ENCODE measurements at places on chromosomes 7 and 10.
A peak's percentile ranks its signal among the peaks of the same experiment; 100 is the strongest.

GRCh38 chr7:93719546-93719945 is 145.0 kb upstream of the CALCR start:
- DNase-seq, result no peak

DNA sequence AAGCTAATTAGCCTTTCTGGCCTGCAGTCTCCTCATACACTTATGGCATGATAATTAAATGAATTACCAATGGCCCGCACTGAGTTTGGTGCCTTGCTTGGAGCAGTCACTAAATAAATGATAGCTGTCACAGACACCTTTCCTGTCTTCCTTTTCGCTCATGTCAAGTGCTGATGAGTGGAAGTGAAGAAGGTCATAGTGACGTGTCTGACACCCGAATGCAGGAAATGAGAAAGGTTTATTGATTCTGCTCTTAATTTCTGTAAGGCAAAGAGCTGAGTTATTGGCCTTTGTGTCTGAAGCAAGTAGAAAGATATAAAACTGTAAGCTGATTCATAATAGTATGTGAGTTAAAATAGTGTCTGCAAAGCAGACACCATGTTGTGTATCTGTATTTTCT is 13.2 kb upstream of the ESYT2 start:
- no peak for DNase-seq

GRCh38 chr7:81676813-81677212 is 93.0 kb downstream of the HGF start:
- DNase-seq, result no peak

DNA sequence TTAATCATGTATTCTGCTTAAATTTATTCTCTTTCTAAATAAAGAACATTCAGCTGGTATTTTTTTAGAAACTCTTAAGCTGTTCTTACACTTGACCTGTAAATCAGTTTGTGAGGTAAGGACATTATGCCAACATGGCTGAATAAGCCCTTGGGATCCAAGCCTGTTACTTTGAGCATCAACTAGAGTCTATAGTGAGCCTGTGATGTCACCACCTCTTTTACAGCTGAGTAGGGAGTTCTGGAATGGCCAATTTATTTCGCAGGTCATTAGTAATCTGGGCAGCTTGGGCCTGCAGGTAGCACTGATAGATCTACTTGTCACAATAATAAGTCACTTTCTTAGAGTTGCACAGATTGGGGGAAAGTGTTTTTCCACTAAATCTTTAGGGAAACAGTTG is 915.2 kb upstream of the MBL2 start:
- no peak for DNase-seq

DNA sequence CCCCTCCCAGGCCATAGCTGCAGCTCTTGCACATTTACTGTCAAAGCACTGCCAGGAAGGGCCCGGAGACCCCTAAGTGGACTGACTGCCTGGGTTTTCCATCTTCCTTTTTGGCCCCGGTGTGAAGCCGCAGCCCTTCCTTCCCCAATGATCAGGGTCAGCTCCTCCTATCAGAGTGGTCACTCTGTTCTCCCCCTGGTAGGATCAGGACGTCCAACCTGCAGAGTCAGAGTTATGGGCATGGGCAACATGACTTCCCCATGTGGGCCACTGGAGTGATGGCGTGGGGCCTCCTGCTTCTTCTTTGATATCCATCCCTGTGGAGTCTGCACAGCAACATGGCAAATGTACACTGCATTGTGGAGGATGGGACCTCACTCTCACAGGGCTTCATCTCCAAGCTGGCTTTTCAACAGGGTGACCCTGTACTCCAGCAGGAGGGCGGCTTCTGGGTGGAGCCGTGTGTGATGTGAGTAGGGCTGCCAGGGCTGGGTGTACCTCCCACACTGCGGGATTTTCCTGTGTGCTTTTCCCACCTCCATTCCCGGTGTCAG is 6.4 kb upstream of the RAMP3 start:
- no peak for DNase-seq

DNA sequence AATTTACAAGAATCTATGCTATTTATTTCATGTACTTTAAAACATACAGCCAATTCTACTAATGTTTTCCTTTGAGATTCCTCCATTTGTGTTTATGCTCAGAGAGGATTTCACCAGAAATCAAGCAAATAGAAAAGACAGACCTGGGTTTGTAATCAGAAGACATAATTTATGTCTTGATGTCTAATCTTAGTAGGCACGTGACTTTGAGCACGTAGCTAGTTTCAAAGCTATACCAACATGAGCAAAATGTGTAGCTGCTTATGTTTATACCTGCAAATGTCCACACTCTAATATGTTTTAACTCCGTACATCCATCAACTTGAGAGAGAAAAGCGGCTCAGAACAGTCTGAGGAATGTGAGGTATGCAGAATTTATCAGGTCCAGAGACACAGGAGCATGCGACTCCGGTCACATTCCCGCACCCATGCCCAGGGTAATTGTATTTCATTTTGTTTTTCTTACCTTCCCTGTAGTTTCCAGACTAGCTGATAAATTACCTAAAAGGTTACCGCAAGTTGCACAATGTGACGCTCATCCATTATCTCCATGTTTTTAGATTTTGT is 40.0 kb downstream of the SVOPL start:
- DNase-seq, result no peak

DNA sequence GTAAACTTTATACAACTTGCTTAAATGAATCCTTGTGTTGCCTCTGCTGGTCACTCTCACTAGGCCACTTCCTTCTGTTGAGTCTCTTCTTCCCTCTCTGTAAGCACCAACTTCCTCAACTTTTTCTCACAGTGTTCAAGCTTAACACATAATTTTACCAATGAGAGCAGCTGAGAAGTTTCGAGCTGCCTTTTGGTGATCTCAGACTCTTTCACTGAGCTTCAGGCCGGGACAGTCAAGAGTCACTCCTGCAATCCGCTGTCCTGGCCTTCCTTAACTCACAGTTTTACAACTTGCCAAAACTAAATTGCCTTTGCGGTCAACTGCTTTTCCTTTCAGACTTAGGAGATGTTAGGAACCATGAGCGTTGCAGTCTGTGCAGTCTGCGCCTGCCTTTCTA is 47.4 kb downstream of the PRPF18 start:
- peak; percentile 18 for DNase-seq

DNA sequence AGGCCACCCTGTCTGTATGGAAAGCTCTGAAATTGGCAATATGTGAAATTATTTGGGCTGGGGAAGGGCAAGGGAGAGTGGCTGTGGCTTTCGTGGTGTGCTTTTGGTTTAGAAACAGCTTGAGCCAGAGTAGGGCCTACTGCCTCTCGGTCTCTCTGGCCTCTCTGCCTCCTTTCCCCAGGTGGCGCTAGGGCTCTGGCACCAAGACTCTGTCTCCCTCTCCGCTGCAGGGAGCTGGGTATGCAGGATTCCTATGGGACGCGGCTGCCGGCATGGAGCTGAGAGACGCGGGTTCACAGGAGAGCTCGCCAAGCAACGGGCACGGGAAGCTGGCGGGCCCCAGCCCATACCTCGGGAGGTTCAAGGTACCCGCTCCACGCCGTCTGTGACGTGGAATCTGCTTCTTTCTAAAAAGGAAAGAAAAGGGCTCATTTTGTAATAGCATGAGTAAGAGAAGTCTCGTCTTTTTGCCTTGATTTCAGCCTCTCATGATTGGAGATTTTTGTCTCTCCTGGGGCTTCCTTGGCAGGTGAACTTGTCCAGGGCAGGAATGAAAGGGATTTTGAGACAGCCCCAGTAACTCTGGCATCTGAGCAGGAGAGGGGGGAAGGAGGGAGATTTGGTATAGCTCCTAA is 105.1 kb upstream of the ANLN start:
- DNase-seq, result no peak

DNA sequence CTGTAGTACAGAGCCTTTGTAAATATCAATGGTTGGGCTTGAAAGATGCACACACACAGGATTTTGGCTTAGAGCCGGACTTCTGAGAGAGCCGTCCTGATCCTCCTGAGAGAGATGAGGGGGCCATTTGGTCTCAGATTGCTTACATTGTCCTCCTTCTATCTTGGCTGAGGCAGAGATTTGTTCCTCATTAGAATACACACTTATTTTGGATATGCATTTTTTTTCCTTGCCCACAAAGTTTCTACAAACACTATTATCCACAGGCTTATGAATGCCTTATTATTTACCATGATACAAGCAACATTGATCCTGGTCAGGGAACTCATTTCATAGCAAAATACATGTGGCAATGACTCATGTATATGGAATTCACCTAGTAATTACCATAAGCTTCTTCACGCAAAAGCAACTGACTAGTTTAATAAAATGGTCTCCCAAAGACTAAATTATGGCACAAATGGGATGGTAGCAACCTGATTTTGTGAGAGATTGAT is 175.3 kb downstream of the MDFIC start:
- DNase-seq, result peak; percentile 26

- DNase-seq, result no peak
Measured at GRCh38 chr7:69042138-69042537, 556.1 kb upstream of the AUTS2 start.

DNA sequence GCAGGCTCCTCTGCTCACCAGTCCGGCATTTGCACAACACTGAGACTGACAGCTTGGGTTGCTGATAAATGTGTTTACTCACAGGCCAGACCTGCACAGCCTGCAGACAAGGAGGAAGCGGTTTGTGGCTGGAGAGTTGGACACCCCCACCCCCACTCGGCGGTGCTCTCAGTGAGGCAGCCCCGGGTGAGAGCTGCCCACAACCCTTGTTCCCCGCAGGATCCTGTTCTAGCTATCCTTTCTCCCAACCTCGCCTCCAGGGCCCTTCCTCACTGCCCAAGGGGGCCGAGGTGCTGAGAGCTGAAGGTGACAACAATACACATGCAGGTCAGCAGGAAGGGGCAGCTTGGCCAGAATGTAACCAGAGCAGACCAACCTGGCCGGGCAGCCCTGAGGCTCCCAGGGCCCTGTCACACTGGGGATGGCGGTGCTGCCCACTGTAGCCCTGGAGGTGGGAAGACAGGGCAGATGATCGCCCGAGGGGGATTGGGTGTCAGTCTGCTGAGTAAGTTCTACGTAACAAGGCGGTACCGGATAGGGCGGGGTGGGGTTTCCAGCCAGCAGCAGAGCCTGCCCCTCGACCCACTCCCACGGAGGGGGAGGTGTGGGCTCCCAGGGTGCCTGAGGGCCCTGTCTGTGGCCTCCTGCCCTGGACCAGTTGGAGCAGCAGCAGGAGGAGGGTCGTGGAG is 2.1 kb upstream of the ADAM8 start:
- DNase-seq, result no peak

GRCh38 chr7:5679813-5680473 is 101.5 kb downstream of the RNF216 start:
- DNase-seq, result no peak

DNA sequence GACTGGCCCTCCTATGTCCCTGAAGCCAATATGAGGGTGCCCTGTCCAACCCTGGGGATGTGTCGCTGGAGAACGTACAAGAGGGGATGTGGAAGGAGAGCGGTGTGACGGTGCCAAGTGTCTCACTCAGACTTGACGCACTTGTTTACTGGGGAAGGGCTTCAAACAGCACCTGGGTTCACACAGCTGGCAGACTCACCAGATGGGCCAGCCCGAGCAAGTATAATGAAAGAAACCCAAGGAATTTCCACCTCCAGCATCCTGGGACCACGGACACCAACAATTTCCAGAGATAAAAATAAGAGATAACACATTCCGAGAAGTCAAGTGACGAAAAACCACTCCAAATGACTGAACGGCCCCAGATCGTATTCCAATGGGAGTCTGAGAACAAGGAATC is 5.3 kb downstream of the ATP5MF start:
- no peak for DNase-seq
